ENCODE measurements at places on chromosomes 1 and 21.
A peak's percentile ranks its signal among the peaks of the same experiment; 100 is the strongest.

GRCh38 chr1:33972676-33973395 lies 109.0 kb downstream of the HMGB4 start:
- DNase-seq: no peak

- no peak for DNase-seq
Observed at GRCh38 chr1:159959451-159959850, 5.4 kb upstream of the SLAMF9 start.

GRCh38 chr1:18088077-18088594 lies 19.5 kb upstream of the IGSF21 start:
- DNase-seq: no peak

- DNase-seq: no peak
Observed at GRCh38 chr1:7207875-7208646, 422.8 kb downstream of the CAMTA1 start.

GRCh38 chr1:149917571-149918144 lies at the start of gene SV2A:
Gene SV2A (minus strand): TSS chr1:149917844. CDS start chr1:149913840, 4,004 bp downstream.
- DNase-seq: no peak

DNA sequence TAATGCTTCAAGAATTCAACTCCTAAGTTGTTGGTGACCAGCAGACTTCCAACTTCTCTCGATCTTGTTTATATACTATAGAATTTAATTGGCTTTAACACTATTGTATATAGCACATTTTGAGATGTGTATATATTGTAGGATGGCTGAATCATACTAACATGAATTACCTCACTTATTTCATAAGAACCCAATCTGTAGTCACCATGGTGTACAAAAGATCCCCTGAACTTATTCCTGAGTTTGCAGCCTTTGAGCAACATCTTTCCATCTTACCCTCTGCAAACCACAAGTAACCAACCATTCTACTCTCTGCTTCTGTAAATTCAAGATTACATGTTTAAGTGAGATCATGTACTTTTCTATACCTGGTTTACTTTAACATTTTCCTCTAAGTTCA lies 12.3 kb downstream of the ZP4 start:
- DNase-seq: no peak

DNA sequence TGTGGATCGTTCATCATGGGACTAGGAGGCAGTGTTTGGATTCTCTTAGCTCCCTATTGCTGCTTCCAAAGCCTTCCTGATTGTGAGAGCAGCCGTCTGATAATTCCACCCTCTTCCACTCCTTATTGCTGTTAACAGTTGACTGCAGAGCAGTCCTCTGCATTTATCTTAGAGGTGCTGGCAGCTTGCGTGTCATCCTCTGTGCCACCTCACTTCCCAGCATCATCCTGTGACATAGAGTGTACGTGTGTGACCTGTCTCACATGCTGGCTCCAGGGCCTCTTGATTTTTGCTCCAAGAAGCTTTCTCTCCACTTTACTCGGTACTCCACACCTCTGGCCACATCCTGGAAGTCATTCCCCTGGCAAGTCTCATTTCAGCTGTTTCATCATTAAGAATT lies 53.0 kb upstream of the DYNLT5 start:
- DNase-seq: no peak

GRCh38 chr1:159012495-159012894 lies 2.8 kb downstream of the IFI16 start:
- DNase-seq: peak; percentile 60

DNA sequence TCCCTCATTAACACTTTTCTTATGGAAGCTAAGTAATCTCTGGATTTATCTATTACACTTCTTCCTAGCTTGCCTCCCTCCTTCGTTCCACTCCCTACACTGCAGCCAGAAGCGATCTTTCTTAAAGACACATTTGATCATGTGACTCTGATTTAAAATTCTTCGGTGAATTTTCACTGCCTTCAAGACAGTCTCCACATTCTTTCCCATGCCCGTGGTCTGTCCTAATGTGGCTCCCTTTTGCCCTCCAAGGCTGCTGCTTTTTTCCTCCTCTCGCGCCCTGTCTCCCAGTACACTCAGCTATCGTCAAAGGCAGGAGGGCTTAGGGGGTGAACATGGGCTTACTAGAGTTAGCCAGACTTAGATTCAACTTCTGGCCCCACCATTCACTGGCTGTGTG lies 64.4 kb downstream of the SDCCAG8 start:
- DNase-seq: no peak

GRCh38 chr1:75129660-75129982 lies 4.6 kb upstream of the LHX8 start:
- DNase-seq: no peak

GRCh38 chr1:84223751-84224432 lies 77.6 kb upstream of the SAMD13 start:
- no peak for DNase-seq

- DNase-seq: no peak
Observed at GRCh38 chr1:186050360-186050759, 316.2 kb downstream of the HMCN1 start.

DNA sequence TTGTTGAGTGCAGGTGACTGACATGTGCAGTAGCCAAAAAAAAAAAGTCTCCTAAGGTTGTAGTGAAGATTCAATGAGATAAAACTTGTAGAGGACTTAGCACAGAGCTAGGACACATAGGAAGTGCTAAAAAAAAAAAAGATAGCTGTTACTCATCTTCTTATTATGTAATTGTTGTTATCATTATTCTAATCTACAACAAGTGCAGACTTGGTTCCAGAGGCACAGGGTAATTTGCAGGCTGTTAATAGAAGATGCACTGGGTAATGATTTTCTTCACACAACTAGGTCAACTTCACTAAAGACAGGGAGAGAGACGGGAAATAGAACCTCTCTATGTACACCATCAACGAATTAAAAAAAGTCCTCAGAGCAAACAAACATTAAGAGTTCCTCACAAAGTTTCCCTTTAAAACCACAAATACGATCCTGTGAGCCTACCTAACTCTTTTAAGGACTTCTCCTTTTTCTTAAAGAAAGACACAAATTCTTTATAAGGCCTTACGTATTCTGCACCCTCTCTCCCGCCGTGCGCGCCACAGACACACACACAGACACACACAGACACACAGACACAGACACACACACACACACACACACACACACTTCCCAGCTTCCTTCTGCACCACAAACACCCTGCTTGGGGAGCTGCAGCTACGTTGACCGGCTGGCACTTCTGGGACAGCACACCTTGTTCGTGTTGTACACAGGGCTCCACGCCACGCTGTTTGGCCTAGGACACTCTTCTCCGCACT lies 49.8 kb upstream of the GADD45A start:
- no peak for DNase-seq

DNA sequence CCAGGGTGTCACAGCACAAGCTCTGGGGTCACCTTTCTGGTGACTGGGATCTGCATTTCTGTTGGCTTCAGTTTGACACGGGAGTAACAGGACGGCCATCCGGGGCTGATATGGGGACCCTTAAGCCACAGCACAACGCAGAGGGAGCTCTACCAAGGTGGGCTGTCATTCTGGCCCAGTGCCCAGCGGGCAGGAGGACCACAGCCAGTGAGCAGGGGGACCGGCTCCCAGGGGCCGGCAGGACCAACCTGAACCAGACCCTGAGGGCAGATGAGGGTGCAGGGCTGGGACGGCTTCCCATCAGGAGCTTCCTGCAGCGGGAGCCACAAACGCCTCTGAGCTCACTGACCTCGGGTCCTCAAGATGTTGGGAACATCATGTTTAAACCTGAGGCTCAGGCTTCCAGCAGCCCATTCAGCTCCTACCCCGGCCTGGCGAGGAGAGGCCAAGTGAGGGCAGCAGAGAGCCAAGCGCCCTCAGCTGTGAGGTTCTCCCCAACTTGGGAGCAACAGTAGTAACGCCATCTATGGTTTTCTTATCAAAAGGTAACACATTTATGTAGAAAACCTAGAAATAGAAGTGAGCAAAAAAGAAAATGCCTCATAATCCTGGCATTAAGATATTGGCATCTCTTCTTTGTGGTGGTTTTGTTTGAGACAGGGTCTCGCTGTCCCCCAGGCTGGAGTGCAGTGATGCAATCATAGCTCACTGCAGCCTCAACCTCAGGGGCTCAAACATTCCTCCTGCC lies 26.8 kb downstream of the TMEM201 start:
- peak; percentile 45 for DNase-seq

DNA sequence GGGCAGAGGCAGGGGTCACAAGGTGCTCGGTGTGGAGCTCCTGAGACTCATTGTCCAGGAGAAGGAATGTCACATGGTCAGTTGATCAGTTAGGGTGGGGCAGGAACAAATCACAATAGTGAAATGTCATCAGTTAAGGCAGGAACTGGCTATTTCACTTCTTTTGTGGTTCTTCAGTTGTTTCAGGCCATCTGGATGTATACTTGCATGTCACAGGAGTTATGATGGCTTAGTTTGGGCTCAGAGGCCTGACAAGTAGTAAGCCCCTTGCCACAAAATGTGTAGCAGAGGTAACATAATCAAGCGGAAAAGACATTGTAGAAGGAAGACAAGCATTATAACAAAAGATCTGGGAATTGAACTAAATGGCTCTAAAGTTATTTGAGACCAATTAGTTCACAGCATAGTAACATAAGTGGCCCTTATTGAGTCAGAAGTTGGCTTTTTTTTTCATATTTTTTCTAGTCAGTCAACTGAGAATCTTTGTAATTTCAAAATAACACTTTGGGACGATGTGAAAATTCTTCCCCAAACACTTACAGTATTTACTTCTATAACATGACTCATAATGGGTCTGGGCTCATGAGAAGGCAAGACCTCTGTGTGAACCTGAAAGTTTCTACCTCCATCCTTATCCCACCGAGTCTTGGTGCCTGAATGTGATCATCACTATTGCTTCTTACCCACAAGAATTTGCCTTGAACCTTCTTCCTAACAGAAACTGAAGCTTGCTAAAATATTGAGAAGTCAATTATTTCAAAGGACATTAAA lies 137.0 kb upstream of the DPT start:
- no peak for DNase-seq

- DNase-seq: no peak
Observed at GRCh38 chr1:170967042-170967910, 31.9 kb downstream of the MROH9 start.

- DNase-seq: no peak
Observed at GRCh38 chr1:26005434-26006105, 7.7 kb upstream of the PAFAH2 start.

DNA sequence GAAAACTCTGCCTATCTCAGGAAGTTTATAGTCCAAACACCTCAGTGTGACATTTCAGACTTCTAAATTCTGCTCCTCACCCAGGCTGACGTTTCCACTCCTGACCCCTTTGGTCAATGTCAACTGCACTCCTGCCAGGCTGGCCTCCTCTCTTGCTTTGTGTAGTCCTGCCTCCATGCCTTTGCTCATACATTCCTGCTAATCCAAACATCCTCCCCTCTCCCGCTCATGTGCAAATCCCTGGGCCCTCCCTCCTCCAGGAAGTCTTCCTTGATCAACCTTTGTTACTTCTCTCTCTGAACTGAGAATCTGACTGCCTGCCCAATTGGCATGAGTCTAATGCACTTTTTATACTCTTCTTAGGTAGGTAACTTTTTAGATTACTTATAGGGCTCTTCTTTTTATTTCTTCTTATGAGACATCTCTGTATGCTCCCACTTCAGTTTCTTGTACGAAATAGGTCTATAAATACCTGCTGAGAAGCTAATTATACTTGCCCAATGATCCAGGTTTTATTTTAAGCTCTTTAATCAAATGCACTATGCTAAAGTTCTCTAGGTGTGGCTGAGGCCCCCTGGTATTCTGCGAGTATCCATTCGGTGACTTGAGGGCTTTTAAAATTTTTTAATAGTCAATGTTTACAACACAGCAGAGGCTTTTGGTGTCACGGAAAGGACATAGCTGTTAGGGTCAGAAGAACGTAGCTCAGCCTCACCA lies 128.1 kb downstream of the PLXNA2 start:
- DNase-seq: no peak

DNA sequence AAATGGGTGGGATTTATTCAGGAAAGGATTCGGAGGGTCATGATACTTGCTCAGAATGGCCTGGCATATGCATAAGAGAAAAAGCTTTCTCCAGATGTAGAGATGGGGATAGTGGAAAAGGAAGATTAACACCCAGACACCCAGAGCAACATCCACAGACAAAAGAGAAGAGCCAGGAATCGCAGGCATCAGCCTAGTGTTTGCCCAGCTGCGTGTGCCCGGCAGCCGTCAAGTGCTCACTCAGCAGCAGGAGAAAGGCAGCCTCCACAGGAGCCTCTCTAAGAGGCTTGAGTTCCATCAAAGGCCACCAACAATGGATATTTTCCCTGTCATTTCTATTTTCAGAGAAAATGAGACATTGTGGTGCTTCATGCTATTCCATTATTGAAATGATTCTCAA lies 54.7 kb downstream of the NTPCR start:
- no peak for DNase-seq

- no peak for DNase-seq
Observed at GRCh38 chr1:233144434-233144833, 151.1 kb downstream of the PCNX2 start.

GRCh38 chr1:98260839-98261238 lies 340.0 kb upstream of the DPYD start:
- no peak for DNase-seq

DNA sequence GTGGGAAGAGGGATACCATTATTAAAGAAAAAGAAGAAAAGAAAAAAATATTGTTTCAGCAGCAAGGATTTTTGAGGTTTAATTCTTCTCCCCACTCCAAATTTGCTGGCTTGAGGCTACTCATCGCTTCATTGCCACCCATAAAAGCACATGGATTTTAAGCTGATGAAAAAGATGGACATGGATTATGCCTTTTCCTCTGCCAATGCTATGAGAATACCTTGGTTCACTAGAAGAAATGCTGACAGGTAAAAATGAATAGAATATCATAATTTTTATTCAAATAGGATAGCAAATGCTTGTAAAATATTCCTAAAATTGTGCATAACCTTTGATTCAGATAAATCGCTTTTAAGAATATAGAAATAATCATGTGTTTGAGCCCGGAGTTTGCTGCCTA lies 289.7 kb upstream of the DPYD start:
- DNase-seq: no peak

- no peak for DNase-seq
Observed at GRCh38 chr1:80410233-80410632, 1390.5 kb upstream of the ADGRL2 start.

GRCh38 chr1:44497422-44498170 lies 92.5 kb downstream of the RNF220 start:
- no peak for DNase-seq

DNA sequence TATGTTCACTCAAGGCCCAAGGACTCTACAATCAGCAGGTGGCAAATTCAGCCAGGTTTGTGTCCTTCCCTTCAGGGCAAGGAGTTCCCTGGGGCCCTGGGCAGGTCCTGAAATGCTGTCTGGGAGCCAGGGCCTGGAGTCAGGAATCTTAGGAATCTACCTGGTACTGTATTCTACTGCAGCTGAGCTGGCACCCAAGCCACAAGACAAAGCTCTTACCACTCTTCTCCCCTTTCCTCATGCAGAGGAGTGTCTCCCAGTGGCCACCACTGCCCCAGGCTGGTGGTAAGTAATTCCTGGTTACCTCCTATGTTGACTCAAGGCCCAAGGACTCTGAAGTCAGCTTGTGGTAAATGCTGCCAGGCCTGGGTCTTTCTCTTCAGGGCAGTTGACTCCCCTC lies 153.4 kb downstream of the NRIP1 start:
- DNase-seq: no peak

DNA sequence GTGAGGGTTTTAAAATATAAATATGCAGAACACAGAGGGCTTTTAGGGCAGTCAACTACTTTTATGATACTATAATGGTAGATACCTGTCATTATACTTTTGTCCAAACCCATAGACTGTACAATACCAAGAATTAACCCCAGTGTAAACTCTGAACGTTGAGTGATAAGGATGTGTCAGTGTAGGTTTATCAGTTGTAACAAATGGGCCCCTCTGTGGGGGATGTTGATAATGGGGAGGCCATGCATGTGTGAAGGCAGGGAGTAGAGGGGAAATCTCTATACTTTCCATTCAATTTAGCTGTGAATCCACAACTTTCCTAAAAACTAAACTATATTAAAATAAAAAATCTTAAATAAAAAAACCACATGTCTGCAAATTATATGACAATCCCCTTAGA lies 193.5 kb upstream of the CAMK1G start:
- DNase-seq: no peak
